ENCODE measurements at places on chromosomes 2 and 18.

DNA sequence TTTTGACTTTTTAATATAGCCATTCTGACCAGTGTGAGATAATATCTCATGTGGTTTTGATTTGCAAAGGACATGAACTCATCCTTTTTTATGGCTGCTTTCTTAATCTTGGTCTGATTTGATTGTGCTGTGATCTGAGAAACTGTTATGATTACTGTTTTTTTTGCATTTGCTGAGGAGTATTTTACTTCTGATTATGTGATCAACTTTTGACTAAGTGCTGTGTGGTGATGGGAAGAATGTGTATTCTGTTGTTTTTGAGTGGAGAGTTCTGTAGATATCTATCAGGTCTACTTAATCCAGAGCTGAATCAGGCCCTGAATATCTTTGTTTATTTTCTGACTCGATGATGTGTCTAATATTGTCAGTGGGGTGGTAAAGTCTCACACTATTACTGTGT lies 16.8 kb downstream of the SP140L start:
- DNase-seq: no peak

- DNase-seq: no peak
These were observed 200.3 kb downstream of the DPP4 start for GRCh38 chr2:161873707-161874106.

DNA sequence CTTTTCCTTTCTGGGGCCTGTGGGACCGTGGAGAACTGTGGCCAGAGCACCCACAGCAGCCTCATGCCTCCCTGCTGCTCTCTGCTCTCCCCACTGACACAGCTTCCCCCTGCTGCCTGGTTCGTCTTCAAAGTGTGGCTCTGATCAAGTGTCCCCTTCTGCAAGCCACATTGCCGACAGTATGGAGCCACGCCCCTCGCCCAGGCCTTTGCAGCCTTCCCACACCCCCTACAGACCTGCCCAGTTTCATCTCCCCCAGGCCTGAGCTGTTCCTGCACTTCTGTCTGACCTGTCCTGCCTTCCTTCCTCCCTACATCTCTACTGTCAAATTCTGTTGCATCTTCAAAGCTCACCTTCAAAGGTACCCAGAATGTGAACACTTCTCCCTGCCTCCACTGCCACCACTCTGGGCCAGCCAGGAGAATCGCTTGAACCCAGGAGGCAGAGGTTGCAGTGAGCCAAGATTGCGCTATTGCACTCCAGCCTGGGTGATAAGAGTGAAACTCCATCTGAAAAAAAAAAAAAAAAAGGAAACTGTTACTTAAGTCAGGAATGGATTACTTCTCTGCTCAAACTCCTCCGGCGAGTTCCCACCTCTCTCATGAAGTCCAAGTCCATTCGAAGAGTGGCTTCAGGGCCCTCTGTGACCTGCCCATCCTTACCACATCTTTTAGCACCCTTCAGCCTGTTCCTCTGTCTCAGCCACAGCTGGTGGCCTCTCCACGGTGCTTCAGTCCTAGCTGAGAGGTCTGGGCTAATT lies 29.0 kb upstream of the CATIP start:
- no peak for DNase-seq

DNA sequence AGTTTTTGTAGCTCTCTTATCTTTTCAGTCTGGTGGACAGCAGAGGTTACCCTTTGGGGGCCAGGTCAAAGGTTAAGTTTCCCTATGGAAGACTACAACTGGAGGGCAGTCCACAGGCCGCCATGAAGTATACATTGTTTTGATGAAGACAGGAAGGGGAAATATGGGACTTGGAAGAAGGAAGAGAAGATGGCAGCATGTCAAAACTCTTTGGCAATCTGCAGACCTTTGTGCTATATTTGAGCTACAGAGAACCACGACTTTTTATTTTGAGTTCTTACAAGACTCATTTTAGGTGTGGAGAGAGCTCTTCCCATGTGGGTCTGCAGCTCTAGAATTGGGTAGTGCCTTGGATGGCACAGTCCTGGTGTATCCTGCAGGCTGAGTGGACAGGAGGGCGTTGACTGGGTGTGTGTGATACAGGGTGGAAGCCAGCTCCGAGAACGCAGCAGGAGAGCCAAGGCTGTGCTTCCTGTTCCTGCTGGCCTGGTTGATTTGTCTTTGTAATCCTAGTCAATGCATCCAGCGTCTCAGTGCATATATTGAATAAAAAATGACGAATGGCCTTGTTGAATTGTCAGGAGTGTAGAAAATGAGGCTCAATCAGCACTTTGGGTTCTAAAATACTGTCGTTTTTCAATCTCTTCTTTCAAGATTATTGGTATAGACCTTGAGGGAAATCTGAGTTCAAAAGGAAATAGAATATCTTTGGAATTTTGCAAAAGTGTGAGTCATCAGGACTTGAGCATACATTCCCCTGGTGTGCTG lies 11.5 kb downstream of the ITGA6 start:
- DNase-seq: no peak

DNA sequence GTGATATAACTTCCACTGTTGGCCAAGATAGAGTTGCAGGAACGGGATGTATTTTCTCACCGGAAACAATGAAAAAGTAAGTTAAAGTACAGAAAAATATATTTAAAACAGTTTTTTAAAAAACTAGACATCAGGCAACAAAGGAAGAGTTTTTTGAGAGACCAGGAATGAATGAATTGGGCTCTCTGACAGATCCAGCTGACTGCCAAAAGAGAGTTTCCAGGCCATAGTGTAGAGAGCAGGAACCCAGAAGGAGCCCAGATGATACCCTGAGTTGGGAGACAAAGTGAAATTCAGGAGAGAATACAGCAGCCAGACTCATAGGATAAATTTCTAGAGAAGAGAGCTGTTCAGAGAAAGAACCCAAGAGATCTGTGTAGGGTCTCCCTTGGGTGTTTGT lies 362.6 kb upstream of the SMIM21 start:
- DNase-seq: no peak

GRCh38 chr18:3599861-3600260 lies 149.9 kb downstream of the TGIF1 start:
- no peak for DNase-seq

- no peak for DNase-seq
These were observed 769 bp downstream of the FAM110C start for GRCh38 chr2:45342-46130.
